ENCODE measurements at places on chromosomes 11 and 22. TPM values are rescaled to one million over a fixed set of nuclear protein-coding genes. Genes with fewer than 3 reads are reported as not detected.

DNA sequence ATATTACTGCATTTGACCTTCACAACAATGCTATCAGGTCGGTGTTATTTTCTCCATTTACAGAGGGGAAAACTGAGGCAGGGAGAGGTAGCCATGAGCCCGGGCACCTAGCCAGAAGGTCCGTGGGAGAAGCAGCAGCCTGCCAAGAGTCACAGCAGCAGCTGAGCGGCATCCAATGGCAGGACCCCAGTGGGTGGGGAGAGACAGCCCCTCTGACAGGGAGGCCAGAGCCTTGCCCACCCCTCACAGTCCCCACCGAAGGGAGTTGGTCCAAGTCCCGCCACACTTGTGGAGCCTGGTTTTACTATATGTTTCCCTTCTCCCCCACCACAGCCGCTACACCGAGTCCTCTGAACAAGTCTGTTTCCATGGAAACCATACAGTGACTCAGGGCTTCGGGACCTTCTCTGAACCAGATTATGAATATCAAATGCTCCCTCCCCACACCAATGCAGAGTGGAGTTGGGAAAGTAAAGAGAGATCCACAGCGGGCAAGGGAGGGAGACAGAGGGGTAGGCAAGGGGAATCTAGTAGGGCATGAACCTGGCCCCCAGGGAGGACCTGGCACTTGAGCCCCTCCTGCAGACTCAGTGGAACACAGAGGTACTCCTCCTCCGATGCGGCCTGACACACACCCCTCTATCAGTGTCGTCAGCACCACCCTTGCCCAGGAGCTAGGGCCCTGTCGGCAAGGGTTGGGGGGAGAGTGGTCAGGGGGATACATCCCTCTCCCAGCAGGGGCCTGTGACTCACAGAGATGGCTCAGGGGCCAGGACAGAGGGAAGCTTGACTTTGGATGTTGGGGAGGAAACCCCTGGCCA, 2.5 kb downstream of the CHST1 start:
- DNase-seq = no peak

DNA sequence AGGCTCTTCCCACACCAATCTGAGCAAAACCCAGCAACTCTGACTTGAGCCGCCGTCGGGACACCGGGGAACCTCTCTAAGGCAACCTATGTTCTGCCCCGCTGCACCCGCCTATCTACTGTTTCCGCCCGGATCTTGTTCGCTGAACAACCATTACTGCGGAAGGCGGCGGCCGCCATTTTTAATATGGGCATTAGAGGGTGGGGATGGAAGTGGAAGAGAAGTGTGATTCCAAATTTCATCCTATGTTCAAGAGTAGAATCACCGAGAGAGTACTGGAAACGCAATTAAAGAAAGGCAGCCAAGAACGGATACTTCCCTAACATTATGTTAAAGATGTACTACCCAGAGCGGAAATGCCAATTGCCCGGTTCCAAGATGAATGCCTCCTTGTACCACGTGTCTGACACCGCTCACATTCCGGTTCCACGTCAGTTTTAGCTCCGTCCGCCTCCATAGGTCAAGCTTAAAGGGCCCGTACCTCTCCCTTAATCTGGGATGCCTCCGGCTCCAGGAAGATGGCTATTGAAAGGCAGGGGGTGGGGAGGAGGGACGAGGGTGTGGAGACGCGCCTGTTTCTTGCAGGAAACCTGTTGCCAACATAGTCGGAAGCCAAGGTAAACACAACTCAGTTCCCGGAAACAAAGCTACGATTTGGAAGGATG, at the start of gene DPAGT1:
TSS of gene DPAGT1 (minus strand) at position 95 of the 665 bp plus-strand sequence. CDS start 198 bp downstream, outside the sequence.
- peak; percentile 96 for DNase-seq

DNA sequence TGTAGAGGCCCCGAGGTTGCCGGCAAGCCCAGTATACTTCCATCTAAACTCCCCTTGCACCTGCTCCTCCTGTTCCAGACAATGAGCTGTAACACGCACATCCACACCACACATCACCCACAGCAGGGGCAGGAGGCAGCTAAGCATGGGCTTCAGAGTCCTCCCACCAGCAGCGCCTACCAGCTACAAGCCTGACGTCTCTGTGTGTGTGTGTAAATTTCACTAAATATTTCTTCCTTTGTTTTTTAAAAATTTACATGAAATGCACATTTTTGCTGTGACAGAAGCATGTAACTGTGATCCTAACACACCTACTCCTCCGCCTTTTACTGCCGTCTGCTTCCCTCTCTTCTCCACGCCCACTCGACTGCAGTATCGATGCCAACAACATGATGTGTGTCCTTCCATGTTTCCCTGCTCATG, 29.4 kb upstream of the PACSIN2 start:
- no peak for DNase-seq

DNA sequence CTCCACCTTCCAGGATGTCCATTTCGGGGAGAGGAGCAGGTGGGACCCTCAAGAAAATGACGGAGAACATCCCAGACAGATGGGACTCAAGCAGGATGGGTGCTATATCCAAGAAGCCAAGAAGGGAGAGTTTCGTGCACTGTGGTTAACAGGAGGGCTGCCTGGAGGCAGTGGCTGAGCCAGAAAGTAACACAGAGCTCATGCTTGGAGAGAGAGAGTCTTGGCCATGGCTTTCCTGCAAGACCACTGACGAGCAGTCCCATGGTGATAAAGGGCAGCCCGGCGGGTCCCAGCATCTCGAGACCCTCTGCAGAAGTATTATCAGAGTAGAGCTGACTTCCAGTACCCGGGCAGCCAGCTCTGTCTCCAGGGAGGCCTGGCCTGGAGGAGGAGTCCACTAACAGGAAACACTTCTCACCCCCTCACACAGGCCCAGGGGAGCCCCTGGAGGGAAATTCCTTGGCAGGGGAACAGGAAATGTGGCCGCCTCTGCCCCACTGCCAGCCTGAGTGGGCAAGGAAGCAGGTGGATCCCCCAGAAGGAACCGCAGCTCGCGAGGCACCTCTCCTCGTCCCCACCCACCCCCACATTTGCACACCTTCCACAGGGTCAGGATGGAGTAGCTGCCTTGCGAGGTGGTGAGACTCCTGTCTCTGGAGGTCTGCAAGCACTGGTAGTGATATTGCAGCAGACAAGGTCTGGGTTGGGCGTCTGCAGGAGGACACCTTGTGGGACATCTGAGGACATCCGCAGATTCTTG, 32.2 kb downstream of the CYTH4 start:
- DNase-seq = no peak

GRCh38 chr22:46824344-46824909, 62.0 kb downstream of the TBC1D22A start:
- no peak for DNase-seq

GRCh38 chr11:33682019-33682418, 18.6 kb downstream of the C11orf91 start:
- no peak for DNase-seq

- DNase-seq = no peak
These were observed 960.1 kb downstream of the NTM start for GRCh38 chr11:132330515-132330914.

GRCh38 chr11:96338910-96339705, 3.9 kb downstream of the MAML2 start:
- peak; percentile 65 for DNase-seq

DNA sequence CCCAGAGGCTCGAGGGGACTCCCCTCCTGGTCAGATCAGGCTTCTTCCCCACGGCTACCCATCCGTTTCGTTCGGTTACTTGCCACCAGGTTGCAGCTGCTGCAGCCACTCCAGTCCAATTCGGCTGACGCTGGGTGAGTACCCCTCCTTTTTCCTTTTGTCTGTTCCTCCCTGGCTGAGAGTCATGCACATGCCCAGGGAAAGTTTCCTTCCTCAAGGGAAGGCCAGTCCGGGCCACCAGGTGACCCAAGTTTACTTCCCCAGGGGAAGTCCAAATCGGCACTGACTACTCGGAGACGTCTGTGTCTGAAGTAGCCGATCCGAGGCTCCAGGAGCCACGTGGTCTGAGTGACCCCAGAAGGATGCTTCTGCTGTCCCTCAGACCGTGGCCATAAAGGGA, 13.2 kb upstream of the OR56A3 start:
- no peak for DNase-seq

- DNase-seq = no peak
These were observed 14.2 kb upstream of the MOB2 start for GRCh38 chr11:1500466-1501420.

DNA sequence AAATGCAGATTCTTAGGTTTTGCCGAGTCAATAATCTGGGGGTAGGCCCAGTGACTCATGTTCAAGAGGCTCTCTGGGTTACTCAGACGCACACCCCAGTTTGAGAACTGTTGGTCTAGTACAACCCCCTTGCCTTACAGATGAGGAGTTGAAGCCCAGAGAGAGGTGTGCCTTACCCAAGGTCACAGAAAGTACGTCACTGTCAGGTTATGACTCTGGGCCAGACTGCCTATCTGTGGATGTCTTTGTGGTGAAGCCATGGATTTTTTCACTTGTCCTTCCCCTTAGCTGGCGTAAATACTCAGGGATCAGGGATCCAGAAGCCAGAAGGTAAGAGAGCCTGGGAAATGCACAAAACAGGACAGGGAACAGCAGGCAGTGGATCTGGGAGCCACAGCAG, 25.2 kb upstream of the NECTIN1 start:
- DNase-seq = no peak

DNA sequence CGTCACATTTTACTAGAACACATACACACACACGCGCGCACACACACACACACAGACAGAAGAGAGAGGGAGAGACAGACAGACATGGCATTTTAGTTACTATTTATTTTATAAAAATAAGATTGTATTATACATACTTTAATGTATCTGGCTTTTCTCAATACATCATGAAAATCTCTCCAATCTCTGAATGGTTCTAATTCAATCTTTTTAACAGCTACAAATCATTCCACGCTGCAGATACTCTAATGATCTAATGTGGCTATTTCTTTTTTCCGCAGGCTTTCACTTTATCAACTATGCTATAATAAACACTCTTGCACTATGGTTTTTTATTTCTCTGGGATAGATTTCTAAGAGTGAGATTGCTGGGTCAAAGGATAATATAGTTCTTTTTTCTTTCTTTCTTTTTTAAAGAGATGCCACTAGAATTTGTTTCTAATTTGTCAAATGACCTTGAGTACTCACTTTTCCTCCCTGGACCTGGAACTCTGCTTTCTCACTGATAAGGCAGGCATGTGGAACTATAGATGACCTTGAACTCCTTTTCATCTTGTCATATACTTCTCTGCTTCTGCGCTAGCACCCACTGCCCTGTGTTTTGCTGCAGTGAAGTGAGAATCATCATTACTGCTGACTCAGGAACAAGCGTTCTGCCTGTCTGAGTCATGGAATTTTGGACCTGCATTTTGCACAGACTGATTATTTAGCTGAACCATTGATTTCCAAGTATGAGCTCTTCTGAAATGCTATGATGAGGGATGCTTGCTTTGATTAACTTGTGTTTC, 4.9 kb upstream of the SLC6A5 start:
- DNase-seq = no peak

DNA sequence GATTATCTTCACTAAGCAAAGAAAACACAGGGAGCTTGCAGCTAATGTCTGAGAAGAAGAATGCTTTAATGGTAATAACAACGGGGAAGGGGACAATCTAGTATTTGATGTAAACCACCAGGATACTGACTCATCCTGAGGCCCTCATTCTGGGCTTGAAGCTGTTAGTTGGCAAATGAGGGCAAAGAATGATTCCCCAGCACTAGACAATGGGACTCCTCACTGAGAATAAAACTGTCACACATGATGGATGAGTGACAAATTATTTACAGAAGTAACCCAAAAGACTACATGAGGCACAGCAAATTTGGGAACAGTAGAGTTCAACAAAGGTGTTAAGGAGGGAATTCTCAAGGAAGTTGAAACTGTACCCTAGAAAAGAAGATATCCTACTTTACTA, 76.3 kb downstream of the FAM168A start:
- no peak for DNase-seq

DNA sequence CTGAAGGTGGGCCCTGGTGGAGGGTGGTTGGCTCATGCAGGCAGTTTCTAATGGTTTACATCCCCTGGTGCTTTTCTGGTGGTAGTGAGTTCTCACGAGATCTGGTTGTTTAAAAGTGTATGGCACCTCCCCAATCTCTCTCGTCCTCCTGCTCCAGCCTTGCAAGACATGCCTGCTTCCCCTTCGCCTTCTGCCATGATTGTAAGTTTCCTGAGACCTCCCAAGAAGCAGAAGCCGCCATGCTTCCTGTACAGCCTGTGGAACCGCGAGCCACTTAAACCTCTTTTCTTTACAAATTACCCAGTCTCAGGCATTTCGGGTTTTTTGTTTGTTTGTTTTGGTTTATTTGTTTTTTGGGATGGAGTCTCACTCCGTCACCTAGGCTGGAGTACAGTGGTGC, 173.2 kb downstream of the MN1 start:
- no peak for DNase-seq

DNA sequence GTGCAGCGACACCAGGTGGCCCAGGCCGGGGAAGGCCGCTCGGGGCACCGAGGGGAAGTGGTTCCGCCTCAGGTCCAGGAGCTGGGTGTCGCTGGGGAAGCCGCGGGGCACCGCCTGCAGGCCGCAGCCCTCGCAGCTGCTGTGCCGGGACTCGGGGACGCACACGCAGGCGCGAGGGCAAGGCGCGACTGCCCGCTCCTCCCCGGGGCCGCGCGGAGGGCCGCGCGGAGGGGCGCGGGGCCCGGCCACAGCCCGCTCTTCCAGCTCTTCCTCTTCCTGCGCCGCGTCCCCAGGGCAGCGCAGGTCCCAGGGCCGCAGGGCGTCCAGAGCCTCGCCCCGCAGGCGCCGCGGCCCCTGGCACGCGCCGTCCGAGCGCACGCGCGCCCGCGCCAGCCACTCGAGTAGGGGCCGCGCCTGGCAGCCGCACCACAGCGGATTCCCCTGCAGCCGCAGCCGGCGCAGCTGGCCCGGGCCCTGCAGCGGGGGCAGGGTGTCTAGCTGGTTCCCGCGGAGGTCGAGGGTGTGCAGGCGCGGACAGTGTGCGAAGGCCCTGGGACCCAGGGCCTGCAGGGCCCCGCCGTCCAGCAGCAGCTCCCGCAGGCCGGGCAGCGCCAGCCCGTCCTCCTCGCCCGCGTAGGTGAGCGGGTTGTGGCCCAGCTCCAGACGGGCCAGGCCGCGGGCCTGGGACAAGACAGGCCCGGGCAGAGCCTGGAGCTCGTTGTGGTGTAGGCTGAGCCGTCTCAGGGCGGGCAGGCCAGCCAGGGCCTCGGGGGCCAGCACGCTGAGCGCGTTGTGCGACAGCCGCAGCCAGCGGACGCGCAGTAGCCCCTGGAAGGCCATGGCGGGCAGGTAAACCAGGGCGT, 2.8 kb downstream of the CHADL start:
- peak; percentile 82 for DNase-seq

DNA sequence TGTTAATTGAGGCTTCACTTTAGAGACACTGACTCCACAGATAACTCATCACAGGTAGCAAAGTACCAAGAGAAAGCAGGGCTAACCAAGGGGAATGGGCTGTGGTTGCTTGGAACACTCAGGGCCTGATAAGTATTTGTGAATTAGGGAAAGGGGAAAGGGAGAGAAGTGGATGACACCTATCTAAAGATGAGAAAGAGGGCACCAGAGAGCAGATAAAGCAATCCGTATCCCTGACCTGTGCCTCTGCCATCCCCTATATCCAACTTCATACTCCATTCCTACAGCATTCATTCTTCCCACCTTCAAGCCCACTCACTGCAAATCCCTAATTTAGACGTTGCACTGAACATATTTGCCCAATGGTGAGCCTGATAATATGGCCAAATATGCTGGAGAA, 43.0 kb upstream of the API5 start:
- no peak for DNase-seq

GRCh38 chr11:45856044-45856468, 8.8 kb downstream of the CRY2 start:
- no peak for DNase-seq

RFPL1 gene
- polyA plus RNA-seq = not detected

MPEG1 gene
- 40.1 TPM for polyA plus RNA-seq

NNMT gene
- 31.1 TPM for polyA plus RNA-seq

MPZL2 gene
- 1.6 TPM for polyA plus RNA-seq

NXPE2 gene
- not detected for polyA plus RNA-seq

EEF1G gene
- polyA plus RNA-seq = 2,433 TPM

MMP12 gene
- not detected for polyA plus RNA-seq

THAP12 gene
- polyA plus RNA-seq = 24.3 TPM

Measured in small intestine (tissue), 16 donors.